ENCODE measurements at places on chromosomes 6 and 20.

DNA sequence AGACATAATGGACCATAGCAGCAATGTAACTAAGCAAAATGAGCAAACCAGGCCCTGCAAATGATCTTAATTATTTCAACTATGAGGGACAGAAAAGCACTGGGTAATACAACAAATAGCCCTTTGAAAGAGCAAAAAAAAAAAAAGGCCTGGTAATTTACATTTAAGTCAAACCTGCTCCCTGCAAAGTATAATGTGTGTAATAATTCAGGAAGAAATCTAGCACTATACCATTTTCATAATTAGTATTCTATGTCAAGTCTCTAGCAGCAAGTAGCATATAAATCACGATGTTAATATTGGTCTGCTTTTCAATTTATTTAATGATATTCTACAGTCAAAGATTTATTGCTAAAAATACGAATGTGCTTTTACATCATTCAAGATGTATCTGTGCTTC, 489.6 kb downstream of the BMP2 start:
- no peak for DNase-seq

DNA sequence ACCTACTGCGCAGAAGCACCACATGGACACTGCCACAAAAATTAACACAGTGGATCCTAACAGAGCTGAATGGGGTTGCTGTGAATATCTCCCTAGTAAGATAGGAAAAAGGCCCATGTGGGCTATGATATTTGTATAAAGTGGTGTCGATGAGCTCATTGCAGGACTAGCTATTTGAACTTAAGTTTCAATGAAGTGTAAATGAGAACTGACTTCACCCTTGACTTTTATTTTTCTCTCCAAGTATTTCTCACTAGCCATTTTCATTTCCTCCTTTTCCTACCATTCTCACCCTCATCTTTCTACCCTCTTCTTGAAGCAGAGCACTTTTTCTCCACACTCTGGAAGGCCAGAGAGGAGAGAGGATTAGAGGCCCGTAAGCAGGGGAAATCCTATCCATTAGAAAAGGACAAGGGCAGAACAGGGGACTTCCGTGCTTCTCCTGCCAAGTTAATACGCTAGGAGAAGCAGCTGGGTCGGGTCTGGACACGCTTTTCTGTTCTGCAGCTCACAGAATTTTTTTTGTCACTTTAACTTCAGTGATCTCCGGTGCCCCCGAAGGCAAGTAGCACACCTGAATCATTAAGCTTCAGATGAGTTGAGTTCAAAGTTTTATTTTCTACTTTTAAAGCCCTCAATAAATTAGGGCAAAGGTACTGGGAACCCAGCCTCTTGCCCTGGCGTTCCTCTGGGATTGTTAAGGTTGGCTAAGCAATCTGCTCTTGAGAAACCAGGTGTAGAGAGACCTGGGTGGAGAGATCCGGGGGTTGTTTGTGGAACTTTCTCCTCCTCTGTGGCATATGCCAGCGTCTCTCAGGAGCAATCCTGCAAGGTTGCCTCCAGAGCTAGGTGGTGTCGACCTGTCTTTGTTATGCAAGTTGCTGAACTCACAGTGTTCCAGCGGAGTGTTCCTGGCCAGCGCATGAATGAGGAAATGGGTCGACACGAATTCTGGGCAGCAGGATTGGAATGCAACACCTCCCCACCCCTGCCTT, 56.2 kb upstream of the ARID1B start:
- peak; percentile 18 for DNase-seq

DNA sequence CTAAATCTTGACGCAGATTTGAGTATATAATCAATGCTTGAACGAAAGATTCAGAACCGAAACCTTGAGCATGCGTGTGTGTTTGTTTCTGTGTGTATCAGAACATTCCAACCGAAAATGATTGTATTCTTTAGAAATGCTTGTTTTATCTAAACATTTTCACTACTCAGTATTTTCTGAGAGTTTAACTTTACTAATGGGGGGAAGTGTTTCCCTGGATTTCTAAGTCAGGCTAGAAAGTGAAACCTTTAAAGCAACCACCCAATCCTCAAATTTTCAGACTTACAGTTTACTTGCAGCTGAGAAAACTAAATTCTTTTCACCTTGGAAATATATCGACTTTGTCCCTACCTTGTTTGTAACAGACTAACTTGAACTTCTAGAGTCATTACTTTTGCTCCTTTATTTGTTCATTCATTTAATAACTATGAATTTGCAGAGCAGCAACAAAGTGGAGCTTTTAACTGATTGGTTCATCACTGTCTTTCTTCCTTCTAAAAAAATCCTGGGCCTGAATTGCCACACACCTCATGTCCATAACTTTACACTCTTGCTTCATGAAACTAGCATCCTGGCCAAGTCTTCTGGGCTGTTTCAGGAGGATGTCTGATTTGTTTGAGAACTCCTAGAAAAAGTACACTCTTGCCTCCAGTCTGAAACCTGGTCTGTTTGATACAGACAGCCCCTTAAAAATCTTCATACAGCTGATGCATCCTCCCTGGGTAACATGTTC, 77.8 kb upstream of the XRN2 start:
- DNase-seq: no peak

DNA sequence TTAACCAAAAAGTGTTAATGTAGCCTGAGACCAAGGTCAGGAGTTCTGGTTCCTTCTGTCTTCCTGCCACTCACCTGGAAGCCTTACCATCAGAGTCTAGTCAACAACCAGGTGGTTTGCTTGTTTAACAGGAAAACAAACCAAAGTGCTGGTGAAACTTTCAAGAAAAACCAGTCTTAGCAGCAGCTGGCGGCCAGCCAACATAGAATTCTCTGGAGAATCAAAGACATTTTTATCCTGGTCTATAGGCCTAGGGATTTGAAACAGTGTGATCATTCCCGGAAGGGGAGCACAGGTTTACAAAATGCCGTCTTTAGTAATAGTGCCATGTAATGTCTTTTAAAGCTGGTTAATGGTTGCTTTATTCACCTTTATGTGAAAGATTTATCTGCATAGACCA, 146.6 kb upstream of the AKIRIN2 start:
- no peak for DNase-seq

DNA sequence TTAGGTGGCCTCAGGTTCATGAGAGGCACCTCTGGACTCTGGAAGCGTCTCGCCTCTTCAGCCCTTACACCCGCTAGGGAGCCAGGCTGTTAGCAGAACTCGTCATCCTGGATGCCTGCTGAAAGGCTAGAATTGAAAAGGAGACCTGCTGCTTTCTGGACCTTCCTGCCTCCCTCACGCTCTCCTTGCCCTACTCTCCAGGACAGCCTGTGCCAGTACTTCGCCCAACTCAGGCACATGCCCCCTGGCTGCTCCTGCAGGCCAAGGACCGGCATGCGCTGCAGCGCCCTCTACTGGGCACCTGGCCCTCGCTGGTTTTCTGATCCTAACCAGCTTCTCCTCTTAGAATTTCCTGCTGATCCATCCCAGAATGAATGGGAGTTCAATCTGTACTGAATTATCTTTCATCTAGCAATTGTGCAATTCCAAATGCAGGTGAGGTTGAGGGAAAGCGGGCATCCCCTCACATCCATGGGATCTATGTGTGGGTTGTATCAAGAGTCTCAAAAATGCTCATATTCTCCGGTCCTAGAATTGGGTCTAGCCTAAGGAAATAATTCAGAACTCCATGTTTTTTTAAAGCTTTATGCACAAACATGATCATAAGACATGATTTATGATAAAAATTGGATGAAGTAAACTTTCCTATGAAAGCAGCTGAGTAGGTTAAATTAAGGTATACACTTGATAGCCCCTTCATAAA, 78.0 kb downstream of the PTPN1 start:
- DNase-seq: peak; percentile 71

DNA sequence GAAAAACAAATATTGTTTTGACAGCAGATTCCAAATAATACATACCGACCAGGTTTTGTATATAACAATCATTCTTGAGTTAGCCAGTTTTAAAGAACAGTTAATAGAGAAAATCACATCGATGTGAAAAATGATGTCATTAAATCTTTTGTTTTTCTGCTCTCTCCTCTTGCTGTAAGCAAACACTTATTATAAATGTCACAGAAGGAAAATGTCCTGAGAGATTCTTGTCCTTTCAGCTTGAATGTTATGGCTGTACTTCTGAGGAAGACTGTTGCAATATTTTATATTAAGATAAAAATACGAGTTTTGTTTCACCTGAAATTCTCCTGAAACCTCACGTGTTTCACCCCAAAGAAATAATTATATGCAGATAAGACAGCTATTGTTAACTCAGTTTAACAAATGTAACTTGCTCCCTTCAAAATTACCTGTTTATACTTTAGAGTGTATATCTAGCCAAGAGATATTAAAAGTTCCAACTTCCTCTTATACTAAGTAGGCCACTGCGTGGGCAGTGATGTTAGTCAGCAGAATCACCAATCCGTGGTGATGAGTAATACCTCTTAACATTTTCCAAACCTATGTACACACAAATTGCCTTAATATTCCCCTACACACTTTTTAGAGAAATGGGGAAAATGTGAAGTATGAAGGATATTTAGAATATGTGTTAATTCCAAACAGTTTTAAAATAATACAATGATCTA, 1111.4 kb upstream of the CITED2 start:
- DNase-seq: peak; percentile 87

- peak; percentile 70 for DNase-seq
These were observed 50.3 kb upstream of the CDKAL1 start for GRCh38 chr6:20483887-20484497.

- DNase-seq: no peak
These were observed 134.0 kb downstream of the SAMD5 start for GRCh38 chr6:147642458-147642857.

DNA sequence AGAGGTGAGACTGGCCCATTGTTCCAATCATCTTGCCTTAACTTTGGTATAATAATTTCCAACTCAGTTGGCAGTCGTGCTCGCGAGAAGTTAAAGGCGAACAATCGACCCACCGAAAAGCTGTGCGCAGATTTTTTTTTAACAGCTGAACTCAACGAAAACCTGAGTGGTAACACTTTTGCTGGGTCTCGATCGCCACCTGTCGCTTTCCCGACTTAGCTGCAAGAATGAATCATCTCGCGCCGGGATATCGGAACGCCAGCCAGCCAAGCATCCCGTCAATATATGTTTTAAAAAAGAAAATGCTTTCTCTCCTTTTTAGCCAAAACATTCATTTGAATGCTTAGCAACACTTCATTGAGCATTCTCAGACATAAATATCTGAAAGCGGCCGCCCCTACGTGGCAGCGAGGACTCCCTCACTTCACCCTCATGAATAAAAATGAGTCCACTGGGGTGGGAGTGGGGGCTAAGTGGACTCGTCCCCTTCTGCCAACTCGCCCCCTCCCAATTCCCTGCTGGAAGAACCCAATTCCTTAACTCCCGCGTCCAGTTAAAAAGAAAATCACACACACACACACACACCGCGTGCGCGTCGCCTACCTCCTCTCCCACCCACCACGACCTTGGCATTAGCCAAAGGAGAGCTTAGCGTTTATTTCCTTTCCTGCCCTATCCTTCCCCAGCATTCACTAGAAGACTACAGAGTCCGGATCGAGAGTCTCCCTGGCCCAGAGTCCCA, 1.5 kb downstream of the COL12A1 start:
- DNase-seq: peak; percentile 18

- DNase-seq: no peak
These were observed 5.2 kb downstream of the SLC2A4RG start for GRCh38 chr20:63744574-63745423.

GRCh38 chr20:60107621-60108390, 149.6 kb downstream of the CDH26 start:
- DNase-seq: peak; percentile 42

- DNase-seq: no peak
These were observed 157.7 kb upstream of the GGTLC1 start for GRCh38 chr20:24146231-24146634.

- DNase-seq: no peak
These were observed 519.7 kb upstream of the ID4 start for GRCh38 chr6:19317431-19317986.

- no peak for DNase-seq
These were observed 24.0 kb upstream of the SMIM26 start for GRCh38 chr20:18543216-18543615.

DNA sequence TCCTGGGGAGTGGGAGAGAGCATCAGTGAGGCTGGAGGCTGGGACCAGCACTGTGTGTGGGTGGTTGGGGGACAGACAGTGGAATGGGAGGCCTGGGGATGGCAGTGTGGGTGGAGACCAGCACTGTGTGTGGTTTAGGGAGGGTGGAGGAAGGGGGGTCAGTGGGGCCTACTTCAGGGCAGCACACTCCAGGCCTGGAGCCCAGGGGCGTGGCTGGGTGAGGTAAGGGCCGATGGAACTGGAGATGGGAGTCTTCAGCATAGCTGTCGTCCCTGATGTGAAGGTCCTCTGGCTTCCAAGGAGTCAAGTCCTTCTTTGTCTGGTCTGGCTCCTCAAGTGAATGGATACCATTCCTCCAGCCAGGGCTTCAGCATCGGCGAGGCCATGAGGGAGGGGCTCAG, 18.6 kb downstream of the KCNK17 start:
- DNase-seq: no peak

DNA sequence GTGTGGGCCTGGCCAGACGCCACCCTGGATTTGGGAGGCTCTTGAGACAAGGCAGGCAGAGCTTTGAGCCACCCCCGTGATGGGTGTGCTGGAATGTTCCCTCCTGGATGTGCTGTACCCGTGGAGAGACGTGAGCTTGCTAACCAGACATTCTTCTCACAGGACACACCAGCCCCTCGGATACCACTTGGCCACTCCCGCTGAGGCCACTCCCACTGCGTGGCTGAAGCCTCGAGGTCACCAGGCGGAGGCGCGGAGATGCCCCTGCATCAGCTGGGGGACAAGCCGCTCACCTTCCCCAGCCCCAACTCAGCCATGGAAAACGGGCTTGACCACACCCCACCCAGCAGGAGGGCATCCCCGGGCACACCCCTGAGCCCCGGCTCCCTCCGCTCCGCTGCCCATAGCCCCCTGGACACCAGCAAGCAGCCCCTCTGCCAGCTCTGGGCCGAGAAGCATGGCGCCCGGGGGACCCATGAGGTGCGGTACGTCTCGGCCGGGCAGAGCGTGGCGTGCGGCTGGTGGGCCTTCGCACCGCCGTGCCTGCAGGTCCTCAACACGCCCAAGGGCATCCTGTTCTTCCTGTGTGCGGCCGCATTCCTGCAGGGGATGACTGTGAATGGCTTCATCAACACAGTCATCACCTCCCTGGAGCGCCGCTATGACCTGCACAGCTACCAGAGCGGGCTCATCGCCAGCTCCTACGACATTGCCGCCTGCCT, 14.1 kb downstream of the SLCO4A1 start:
- no peak for DNase-seq

DNA sequence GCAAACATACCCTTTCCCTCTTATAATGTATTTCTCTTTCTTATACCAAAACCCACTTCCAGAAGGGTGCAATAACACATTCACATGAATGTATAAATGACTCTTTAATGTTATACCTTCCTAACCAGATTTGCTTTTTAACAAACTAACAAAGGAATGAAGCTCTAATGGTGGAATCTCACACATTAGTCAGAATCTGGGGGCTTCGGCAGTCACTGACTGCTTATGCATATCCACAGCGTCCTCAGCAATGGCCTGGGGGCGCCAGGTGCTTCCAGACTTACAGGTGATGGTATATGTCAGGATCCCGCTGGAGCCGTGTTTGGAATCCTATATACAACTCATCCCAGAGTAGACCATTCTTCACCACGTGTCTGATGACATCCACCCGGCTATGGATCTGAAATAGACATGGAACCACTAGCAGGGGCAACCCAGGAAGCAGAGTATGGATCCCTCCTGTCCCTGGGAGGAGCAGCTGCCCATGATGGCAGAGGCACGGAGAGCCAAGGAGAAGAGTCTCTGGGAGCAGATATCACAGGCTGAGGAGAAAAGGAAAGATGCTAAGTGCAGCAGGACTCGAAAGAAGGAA, 150.8 kb upstream of the RIPOR2 start:
- DNase-seq: no peak

All from inflammatory macrophage (primary cell).